ENCODE measurements at places on chromosomes 1 and 21.

GRCh38 chr1:10506677-10507047 lies 31.9 kb downstream of the PEX14 start:
- no peak for DNase-seq

GRCh38 chr1:19273106-19273843 lies 15.3 kb downstream of the AKR7A3 start:
- no peak for DNase-seq

GRCh38 chr1:167469280-167469965 lies 48.9 kb downstream of the CD247 start:
- no peak for DNase-seq

DNA sequence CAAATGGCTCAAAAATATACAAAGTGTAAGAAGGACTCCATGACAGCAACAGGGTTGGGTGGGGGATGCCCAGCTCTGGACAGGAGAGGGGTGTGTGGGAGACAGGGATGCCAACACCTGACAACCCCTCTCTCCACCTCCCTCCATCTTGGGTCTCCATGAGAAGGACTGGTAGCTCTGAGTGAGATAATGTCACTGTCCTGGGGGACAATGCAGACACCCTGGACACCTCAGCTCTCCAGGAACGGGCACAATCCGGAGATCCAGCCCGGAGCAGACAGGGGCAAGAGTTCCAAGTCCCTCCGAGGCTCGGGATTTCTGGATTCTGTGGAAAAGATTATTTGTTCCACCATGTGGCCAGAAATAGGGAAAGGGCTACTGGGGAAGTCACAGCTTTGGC lies 122.5 kb downstream of the GLIS1 start:
- DNase-seq = no peak

DNA sequence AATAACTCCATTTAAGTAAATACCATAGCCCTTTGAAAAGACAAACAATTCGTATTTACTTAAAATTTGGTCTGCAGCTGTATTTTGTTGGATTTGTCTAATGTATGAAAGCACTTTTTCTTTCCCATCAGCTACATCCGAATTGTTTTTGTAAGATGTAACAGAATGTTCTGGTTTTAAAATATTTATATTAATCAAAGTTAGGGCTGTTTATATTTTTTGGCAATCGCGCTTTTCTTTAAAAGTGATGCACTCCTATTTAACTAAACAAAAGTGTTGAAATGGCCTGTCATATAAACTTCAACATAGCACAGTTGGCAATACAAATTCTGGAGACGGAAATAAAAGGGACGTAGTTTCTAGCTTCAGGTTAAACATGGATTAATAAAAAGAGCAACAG lies 216.3 kb upstream of the ADGRL2 start:
- no peak for DNase-seq

GRCh38 chr1:102085896-102086295 lies 89.2 kb upstream of the OLFM3 start:
- no peak for DNase-seq

GRCh38 chr21:15015622-15016471 lies 49.0 kb downstream of the NRIP1 start:
- DNase-seq = no peak

- no peak for DNase-seq
Observed at GRCh38 chr1:201480231-201481003, 11.4 kb upstream of the PHLDA3 start.

- no peak for DNase-seq
Observed at GRCh38 chr21:35316933-35317332, 267.8 kb upstream of the RUNX1 start.

DNA sequence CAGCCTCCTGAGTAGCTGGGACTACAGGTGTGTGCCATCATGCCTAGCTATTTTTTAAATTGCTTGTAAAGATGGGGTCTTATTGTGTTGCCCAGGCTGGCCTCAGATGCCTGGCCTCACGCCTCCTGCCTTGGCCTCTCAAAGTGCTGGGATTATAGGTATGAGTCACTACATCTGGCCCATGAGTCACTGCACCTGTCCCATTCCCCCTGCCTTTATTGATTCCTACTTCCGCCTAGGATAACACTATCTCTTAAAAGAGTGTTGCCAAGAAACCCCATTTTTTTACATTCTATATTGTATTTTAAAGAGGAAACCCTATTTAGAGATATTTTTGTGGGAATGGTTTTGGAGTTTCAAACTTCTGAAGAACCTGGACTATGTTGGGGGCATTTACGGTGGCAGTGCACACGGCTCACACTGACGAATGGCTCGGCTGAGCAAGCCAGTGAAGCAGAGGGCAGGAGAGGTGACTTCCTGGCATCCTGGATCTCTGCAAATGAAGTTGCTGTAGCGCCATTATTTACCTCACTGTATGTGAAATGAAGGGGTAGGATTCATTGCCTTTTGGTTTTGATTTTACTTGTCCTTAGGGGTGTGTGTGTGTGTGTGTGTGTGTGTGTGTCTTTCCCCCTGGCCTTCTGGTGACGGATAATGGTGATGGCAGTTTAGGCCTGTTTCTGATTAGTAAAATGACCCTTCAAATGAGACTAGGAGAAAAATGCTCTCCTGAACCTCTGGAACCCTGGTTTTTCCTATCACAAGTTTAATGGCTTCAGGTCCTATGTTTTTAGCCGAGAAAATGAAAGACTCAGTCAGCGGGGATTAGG lies 22.5 kb downstream of the KIF26B start:
- DNase-seq = no peak

DNA sequence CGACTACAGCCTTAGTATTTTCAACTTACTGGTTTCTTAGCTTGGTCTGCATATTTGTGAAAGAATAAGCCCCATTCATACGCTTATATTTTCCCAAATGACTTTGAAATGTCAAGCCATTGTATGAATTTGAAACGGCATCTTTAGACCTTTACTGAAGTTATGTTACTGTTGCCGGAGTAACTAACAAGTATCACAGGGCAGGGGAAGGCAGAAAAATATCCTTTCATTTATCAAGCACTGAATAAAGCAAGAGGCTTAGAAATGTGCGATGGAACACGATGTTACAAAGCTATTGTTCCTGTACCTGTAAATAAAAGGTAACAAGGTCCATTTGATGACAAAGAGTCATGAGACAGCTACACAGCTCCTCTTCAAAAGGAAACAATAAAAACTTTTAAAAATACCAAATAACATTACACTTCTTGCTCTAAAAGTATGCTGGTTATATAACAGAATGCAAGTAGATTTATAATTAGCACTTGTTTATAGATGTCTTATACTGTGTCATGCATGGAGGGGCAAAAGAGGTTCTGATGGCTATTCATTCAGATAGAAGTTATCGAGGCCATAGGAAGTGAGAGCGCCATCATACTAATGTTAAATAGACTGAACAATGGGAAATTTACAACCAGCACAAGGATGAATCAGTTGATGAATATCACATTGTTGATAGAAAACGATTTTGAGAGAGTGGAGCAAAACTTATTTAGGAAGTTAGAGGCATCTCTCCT lies 322.6 kb downstream of the RGS7 start:
- DNase-seq = no peak

- no peak for DNase-seq
Observed at GRCh38 chr1:162994921-162995320, 74.2 kb upstream of the RGS4 start.

- no peak for DNase-seq
Observed at GRCh38 chr1:18581420-18581880, 49.2 kb upstream of the PAX7 start.

DNA sequence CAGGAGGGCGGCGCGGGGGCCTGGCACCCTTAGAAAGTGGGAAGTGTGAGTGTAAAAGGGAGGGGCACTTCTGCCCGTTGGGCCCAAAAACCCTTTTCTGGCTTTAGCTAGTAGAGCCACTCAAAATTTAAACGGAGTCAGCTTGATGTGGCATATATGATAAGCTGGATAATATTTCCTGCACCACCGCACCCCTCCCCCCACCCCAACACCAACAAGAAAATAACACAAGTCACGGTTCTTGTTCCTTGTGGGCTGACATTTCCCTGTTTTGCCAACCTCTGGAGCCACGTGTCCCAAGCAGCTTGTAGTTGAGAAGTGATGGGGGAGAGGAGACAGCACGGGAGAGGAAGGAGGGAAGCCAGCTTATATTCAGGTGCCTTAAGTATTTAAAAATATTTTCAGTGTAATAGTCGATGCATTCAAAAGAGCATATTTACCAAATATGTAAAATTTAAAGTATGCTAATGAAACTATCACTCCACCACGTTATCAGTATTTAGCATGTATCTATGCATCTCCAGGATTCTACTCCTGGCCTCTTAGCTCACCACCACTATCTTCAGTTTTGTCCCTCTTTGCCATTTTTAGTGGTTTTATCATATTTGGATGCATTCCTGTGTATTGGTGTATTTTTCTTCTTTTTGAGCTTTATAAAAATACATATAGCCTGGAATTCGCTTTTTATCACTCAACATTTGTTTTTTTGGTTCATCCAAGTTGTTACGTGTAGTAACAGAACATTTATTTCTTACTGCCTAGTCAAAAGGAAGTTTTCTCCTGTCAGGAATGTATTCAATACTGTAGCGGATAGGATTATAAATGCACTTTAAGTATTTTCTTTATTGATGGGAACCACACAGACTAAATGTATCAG lies 773 bp upstream of the DDX59 start:
- DNase-seq = no peak

DNA sequence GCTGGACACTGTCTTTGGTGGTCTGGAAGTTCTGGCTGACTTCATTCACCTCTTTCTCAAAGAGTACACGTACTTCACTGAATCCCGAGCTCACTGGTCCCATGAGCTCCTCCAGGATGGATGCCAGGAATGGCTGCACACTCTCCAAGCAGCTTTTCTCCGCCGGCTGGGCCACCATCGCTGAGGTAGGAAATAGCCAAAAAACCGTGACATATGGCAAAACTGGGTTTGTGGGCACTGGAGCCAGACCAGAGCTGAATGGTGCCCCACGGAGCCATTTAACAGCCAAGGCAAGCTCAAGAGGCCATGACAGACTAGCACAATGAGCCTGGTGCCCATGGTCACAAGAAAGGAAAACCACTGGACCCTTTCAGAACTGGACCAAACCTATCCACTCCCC lies 64.0 kb upstream of the EDEM3 start:
- no peak for DNase-seq

- DNase-seq = no peak
Observed at GRCh38 chr1:115330480-115331013, 7.5 kb downstream of the NGF start.

DNA sequence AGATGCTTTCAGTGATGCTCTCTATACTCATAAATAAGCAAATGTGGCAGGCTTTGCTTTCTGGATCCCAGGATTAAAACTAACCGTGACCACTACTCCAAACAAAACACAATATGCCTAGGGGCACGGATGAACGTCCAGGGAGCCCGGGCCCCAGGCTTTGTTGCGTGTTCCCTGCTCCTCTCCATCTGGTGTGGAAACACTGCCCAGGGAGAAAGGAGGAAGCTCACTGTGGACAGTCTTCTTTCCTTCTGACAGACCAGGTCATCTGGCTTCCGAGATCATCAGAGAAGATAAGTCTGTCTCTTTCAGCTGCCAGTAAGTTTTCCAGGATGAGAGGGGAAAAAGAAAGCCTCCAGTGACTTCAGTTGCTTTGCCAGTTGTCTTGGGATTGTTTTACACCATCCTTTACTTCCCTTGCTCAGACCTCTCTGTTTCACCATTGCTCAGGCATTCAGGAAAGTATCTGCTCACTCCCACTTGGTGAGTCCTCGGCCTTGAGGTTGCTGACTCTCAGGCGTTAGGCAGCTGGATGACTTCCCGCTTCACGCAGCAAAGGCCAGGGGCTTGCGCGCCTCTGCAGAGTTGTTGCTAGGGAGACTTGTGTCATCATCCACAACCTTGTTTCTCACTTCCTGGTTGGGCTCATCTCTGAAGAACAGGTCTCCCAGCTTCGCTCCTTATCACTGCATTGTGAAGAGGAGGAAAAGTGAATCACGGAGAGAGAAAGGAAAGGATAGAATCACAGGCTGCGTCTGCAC lies 20.6 kb upstream of the PGD start:
- no peak for DNase-seq

DNA sequence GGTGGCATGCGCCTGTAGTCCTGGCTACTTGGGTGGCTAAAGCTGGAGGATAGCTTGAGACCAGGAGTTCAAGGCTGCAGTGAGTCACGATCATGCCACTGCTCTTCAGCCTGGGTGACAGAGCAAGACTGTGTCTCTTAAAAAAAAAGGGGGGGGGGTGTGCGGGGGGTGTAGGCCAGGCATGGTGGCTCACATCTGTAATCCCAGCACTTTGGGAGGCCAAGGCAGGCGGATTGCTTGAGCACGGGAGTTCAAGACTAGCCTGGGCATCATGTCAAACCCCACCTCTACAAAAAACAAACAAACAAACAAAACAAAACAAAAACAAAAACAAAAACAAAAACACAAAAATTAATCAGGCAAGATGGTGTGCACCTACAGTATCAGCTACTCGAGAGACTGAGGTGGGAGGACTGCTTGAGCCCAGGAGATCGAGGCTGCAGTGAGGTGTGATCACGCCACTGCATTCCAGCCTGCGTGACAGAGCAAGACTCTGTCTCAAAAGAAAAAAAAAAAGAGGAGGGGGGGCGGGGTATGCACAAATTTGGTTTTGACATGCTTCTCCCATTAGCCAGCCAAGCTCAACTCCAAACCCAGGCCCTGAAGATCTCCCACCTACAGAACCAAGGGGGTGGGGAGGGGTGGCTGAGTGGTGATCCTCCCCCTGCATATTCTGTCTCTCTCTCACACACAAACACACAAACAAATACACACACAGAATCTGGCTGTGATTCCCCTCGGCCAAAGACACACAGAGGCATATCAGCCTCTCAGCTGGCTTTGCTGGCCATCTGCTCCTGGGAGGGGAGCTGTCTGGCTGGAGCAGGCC lies 3.1 kb downstream of the PTAFR start:
- no peak for DNase-seq

DNA sequence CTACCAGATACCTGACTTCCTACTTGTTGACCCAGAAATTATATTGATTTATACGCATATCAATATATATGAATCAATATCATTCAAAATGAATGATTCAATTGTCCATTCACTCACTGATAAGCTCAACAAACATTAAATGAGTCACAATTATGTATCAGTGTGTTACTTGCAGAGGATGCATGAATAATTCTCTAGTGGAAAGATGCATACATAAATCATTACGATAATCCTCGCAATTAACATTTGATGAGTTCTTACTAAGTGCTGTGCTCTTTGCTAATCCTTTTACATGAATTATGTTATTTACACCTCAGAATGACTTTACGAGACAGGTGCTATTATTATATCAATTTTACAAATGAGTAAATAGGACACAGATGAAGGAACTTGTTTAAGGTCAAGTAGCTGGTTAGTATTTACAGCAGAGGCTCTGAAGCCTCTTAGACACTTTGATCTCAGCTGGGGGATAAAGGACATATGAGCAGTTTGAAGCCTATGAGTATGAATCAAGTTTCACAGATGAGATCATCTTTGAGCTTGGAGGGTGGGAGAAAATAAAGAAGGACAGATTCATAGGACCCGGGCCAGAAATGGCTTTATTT lies 112.8 kb upstream of the ADAMTS5 start:
- DNase-seq = no peak

GRCh38 chr1:43921022-43921421 lies 12.6 kb upstream of the ARTN start:
- no peak for DNase-seq

- DNase-seq = no peak
Observed at GRCh38 chr1:30807318-30808066, 49.9 kb upstream of the LAPTM5 start.
